Activated CD4-positive, alpha-beta T cell treated with anti-CD3 and anti-CD28 coated beads, Interleukin-2, amount 50 U/mL, for 16 hours (primary cell): ENCODE measurements at places on chromosomes 6 and 20.
A peak's percentile ranks its signal among the peaks of the same experiment; 100 is the strongest.

- DNase-seq, result no peak
These were observed 97.8 kb upstream of the PRDM1 start for GRCh38 chr6:105988321-105988720.

DNA sequence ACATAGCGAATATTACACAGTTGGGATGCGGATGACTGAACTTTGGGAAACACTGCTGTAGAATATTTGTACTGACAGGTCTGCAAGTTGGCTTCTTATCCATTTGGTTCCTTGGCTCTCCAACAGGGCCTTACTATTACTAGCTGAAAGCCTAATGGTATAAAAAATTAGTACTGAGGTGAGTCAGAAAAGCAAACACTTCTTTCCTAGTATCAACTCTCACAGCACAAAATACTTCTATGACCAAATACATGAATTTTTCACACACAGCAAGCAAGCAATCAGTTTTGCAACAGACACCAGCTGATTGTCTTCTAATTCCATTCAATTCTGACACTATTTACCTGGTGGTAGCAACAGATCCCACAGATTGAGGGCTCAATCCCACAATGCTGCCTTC lies 168.3 kb downstream of the COL9A1 start:
- no peak for DNase-seq

GRCh38 chr6:139161817-139162284 lies 27.0 kb downstream of the HECA start:
- DNase-seq, result peak; percentile 92

DNA sequence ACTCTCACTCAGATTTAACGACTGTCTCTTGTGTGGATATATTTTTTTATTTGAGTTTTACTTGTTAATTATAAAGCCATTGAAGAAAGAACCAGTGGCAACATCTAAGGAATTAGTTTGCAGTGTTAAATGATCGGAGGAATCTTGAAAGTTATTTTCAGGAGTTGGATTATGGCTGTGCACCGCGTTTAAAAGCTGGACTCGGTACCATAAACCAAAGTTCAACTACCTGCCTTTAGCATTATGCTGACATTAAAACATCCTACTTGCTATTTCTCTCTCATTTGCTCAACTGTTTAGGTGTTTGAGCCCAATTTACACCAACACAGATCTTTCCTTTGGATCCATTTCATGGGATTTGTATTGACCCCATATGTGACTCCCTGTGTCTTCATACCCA lies 289.4 kb upstream of the SASH1 start:
- DNase-seq, result no peak

- DNase-seq, result no peak
These were observed 9.2 kb upstream of the KIAA1755 start for GRCh38 chr20:38269715-38270114.
